ENCODE measurements at places on chromosomes 12 and 14. TPM values are rescaled to one million over a fixed set of nuclear protein-coding genes. Genes with fewer than 3 reads are reported as not detected.

The TAPBPL gene
- total RNA-seq, result 42.5 TPM

DNA sequence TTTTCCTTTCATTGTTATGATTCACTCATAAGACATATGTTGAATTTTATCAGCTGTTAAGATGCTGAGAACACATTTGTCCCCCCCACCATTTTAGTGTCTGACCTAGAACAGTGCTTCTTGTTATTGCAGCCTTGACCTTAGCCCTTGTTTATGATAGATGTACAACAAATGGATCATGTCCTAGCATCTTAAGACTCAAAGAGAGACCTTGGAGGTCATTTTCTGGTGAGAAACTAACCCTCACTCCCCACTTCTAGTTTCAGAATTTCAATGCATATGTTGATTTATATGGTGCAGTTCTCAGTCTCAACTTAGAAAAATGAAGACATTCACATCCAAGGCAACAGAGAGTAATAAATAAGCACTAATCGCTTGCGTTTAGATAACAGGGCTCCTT is 391.2 kb downstream of the AEBP2 start:
- no peaks in the 10 kb centered on the region for H3K27me3 ChIP-seq
- H3K4me1 ChIP-seq, result no peaks in the 10 kb centered on the region
- H3K36me3 ChIP-seq, result peaks cover 8% of the 10 kb centered on the region

The DIO3 gene
- total RNA-seq, result not detected

The FGD6 gene
- total RNA-seq, result 0.78 TPM

- H3K27ac ChIP-seq, result no peak overlapping the region
- H3K27me3 ChIP-seq, result no peaks in the 10 kb centered on the region
- H3K4me1 ChIP-seq, result no peaks in the 10 kb centered on the region
- no peaks in the 10 kb centered on the region for H3K36me3 ChIP-seq
These were observed 143.4 kb upstream of the CPSF6 start for GRCh38 chr12:69095765-69096477.

The FLVCR2 gene
- 3.8 TPM for total RNA-seq

GRCh38 chr12:116545144-116545543 is 14.0 kb upstream of the MAP1LC3B2 start:
- H3K27ac ChIP-seq, result no peak overlapping the region
- peaks cover 3% of the 10 kb centered on the region for H3K27me3 ChIP-seq
- no peak overlapping the region for H3K4me3 ChIP-seq
- no peak for DNase-seq
- peaks cover 9% of the 10 kb centered on the region for H3K4me1 ChIP-seq

GRCh38 chr14:44966601-44967336 is 4.8 kb downstream of the TOGARAM1 start:
- H3K4me1 ChIP-seq, result peaks cover 69% of the 10 kb centered on the region
- no peak overlapping the region for H3K4me3 ChIP-seq
- H3K27ac ChIP-seq, result no peak overlapping the region
- H3K27me3 ChIP-seq, result no peaks in the 10 kb centered on the region
- DNase-seq, result no peak

DNA sequence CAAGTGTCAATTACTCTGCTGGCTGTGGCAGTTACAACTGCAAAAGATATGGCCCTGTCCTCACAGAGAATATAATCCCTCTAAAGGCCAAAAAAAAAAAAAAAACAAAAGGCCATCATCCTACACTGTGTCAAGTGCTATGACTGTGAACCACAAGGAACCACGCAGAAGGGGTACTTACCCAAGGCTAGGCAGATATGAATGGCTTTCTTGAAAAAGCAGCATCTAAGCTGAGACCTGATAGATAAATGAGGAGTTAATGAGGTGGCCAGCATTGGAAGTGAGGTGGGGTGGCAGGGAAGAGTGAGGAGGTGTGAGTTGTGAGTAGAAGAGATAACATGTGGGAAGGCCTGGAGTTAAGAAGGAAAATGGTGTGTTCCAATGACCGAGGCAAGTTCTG is 16.4 kb upstream of the IL22 start:
- no peak overlapping the region for H3K4me3 ChIP-seq
- H3K36me3 ChIP-seq, result no peaks in the 10 kb centered on the region
- H3K27me3 ChIP-seq, result no peaks in the 10 kb centered on the region
- no peak for DNase-seq
- H3K4me1 ChIP-seq, result peaks cover 1% of the 10 kb centered on the region
- H3K27ac ChIP-seq, result no peak overlapping the region

DNA sequence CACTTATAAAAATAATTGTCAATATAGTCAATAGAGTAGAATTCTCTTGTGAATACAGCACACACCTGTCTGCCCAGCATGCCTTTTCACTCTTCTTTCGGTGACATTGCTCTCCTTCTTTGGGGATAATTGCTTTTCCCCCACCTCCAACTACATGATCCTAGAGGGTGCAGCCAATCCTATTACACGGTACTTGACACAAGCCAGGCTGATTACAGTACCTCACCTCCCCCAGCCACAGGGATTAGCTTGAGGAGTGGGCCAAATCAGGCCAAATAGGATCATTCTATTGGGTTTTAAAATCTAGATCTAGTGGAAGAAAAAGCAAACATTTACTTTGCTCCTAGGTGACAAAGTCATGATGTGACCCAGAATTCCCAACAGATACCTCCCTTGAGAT is 16.8 kb upstream of the NFYB start:
- no peak for DNase-seq
- H3K4me1 ChIP-seq, result peaks cover 10% of the 10 kb centered on the region
- H3K36me3 ChIP-seq, result no peaks in the 10 kb centered on the region
- no peaks in the 10 kb centered on the region for H3K27me3 ChIP-seq
- H3K4me3 ChIP-seq, result no peak overlapping the region

Measured in naive thymus-derived CD8-positive, alpha-beta T cell (primary cell).